ENCODE measurements at places on chromosomes 11 and 22.

- no peak for DNase-seq
Observed at GRCh38 chr11:83823461-83824025, 537.4 kb upstream of the CCDC90B start.

DNA sequence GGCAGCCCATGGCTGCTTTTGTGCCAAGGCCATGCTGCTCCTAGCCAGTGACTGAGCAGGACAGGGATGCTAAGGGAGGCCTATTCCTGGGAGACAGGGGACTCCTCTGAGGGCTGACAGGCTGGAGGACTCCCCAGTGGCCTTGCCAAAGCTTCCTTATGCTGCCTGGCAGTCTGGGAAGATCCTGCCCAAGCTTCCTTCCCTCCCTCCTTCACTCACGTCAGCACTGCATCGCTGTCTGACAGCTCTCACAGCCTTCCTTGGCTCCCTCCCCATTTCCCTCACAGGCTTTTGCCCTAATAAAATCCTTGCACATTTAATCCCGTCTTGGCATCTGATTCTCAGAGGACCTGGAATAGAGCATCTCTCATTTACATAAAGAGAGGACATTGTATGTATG is 26.5 kb downstream of the HTR3A start:
- DNase-seq = no peak

DNA sequence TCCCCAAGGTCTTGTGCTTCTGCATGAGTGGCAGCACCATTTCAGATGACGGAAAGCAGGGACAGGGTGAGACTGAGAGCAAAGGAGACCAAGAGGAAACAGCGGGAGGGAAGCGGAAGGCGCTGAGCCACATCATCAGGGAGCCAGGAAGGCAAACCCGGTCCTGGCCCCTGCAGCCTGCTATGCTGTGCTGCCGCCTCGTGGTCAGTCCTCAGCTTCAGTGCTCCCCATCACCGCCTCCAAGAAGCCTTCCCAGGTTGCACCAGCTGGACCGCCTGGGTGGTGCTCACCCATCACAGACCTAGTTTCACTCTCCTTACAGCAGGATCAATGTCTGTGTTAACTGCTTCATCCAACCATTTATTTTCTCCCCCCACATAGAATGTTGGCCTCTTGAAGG is 73.0 kb upstream of the PHF21B start:
- DNase-seq = no peak

- DNase-seq = no peak
Observed at GRCh38 chr11:330694-331357, 10.2 kb upstream of the IFITM3 start.

DNA sequence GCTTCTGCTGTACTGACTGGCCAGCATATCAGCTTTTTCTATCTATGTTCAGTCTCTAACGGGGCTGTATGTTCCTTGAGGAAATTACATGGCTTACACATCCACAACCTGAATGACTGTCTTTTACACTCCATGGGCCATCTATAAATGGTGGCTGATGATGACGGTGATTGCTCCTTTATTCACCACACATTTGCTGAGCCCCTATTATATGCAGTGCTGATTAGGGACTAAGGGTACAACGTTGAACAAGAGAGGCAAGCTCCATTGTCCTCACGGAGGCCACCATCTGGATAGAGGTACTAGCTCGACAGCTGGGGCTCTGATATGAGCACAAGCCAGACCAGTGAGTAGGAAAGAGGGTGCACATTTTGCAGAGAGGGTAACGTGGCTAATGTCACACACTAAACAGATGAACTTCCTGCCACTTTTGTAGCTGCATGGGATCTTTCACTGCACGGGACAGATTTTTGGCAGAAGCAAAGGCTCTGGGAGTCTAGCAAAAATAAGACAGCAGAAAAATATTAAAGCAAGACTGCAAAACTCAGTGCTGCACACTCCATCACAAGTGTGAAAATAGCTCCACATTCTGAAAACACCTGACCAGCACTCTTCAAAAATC is 30.6 kb downstream of the DRD2 start:
- DNase-seq = no peak

- DNase-seq = no peak
Observed at GRCh38 chr11:20010156-20010850, 150.0 kb downstream of the DBX1 start.

GRCh38 chr11:63503492-63503891 is 2.4 kb upstream of the LGALS12 start:
- no peak for DNase-seq

DNA sequence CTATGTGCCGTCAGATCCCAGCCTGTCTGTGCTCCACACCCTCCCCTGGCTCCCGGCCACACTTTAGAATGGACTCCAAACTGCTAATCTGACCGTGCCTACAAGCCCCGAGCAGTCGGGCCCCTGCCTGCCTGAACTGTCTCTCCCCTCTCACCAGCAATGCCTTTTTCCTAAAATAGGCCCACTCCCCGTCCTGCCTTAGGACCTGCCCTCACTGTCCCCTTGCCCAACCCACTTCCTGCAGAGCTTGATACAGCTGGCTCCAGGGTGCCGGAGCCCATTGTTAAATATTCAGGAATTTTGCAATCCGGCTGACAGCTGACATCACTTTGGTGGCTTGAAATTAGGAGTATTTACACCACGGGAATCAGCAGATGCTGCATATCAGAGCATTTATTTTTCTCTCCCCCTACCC is 21.4 kb downstream of the MN1 start:
- DNase-seq = no peak

- no peak for DNase-seq
Observed at GRCh38 chr11:111957663-111958444, 20.7 kb downstream of the DIXDC1 start.

DNA sequence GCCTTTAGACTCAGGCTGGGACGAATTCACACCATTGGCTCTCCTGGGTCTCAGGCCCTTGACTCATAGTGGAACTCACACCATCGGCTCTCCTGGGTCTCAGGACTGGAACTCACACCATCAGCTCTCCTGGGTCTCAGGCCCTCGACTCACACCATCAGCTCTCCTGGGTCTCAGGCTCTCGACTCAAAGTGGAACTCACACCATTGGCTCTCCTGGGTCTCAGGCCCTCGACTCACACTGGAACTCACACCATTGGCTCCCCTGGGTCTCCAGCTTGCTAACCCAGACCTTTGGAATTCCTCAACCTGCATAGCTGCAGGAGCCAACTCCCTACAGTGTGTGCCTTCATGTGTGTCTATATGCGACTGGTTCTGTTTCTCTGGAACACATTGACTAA is 56.7 kb downstream of the SHISAL1 start:
- no peak for DNase-seq

DNA sequence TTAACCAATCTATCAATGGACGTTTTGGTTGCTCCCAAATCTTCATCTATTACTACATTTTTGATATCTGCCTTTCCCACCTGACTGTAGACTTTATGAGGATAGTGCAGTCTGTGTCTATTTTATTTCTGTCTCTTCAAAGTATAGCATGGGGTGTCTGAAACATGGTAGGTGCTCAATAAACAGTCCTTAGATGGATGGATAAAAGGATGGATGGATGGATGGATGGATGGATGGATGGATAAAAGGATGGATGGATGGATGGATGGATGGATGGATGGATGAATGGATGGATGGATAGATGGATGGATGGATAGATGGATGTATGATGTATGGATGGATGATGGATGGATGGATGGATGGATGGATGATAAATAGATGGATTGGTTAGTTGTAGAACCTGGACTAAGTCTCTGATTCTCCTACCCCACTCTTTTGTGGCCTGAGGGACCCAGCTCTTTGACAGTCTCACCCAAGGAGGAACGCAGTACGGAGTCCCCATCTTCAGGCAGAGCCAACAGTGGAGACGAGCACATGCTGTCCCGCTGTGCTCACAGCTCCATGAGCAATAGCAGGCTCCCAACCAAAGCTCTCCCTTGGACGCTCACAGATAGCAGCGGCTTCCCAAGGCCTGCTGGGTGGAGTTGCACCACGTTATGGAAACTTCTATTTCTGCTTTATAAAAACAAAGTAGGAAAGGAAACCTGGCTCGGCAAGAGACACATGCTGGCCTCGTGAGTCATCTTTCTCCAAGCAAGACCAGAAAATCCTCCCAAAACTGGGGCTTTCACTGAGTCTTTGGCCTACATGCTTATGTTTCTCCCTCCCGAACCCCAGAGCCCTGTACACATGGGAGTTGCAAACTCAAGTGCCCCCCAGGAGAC is 448.0 kb downstream of the MIAT start:
- peak; percentile 76 for DNase-seq

GRCh38 chr11:120186774-120187591 is 23.8 kb upstream of the OAF start:
- DNase-seq = no peak

GRCh38 chr22:24827296-24827695 is 21.3 kb downstream of the SGSM1 start:
- DNase-seq = no peak

GRCh38 chr11:43573873-43574272 is 106.7 kb upstream of the HSD17B12 start:
- DNase-seq = no peak
